Effector memory CD4-positive, alpha-beta T cell (primary cell): ENCODE measurements at places on chromosomes 13 and 19.

GRCh38 chr13:26280295-26280694, 26.4 kb downstream of the CDK8 start:
- H3K4me3 ChIP-seq: no peak overlapping the region
- no peaks in the 10 kb centered on the region for H3K36me3 ChIP-seq
- no peaks in the 10 kb centered on the region for H3K4me1 ChIP-seq
- no peaks in the 10 kb centered on the region for H3K27me3 ChIP-seq
- no peak overlapping the region for H3K27ac ChIP-seq

GRCh38 chr13:65497265-65497664, 1732.9 kb downstream of the PCDH9 start:
- H3K36me3 ChIP-seq: no peaks in the 10 kb centered on the region
- no peaks in the 10 kb centered on the region for H3K4me1 ChIP-seq
- no peaks in the 10 kb centered on the region for H3K27me3 ChIP-seq
- DNase-seq: no peak
- no peak overlapping the region for H3K4me3 ChIP-seq

GRCh38 chr13:30044932-30045331, 194.5 kb upstream of the UBL3 start:
- H3K4me1 ChIP-seq: no peaks in the 10 kb centered on the region
- DNase-seq: no peak
- no peaks in the 10 kb centered on the region for H3K36me3 ChIP-seq
- H3K27me3 ChIP-seq: no peaks in the 10 kb centered on the region

DNA sequence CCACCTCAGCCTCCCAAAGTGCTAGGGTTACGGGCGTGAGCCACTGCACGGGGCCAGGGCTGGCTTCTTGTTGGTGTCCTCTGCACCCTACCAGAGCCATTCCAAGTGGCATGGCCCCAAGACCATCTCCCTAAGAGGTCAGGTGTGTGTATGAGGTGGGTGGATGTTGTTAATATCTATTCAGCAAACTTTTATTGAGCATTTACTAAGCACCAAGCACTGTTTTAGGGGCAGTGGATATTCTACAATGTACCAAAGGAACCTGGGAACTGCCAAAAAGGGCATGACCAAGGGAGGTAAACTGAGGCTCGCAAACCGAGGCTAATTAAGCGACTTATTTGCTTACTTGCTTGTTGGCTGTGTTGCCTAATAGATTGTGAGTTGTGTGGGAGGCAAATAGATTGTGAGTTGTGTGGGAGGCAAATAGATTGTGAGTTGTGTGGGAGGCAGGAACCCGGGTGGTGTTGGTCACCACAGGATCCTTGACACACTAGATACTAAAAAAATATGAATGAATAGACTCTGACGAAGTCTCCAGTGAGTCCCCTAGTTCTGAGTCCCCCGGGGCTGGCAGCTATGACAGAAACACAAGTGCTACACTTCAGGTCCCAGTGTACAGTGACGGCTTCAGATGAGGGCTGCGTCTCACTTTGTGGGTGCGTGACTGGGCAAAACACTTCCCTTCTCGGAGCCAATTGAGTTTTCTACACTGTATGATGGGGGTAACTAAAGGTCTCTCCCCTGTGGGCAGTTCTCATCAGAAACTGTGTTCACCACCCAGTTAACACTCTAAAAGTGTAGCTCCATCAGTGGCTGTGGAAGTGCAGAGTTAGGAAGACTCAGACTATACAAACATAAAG, 5.0 kb upstream of the BICRA start:
- H3K27me3 ChIP-seq: no peaks in the 10 kb centered on the region
- no peak overlapping the region for H3K27ac ChIP-seq
- no peak for DNase-seq

- no peak for DNase-seq
- peaks cover 58% of the 10 kb centered on the region for H3K4me1 ChIP-seq
- H3K27me3 ChIP-seq: no peaks in the 10 kb centered on the region
- peaks cover 22% of the 10 kb centered on the region for H3K36me3 ChIP-seq
Observed at GRCh38 chr19:40810160-40810559, 11.2 kb downstream of the EGLN2 start.

GRCh38 chr19:49802836-49803528, 10.1 kb downstream of the FUZ start:
- no peak for DNase-seq
- H3K4me1 ChIP-seq: no peaks in the 10 kb centered on the region
- H3K27me3 ChIP-seq: no peaks in the 10 kb centered on the region
- H3K27ac ChIP-seq: no peak overlapping the region
- H3K4me3 ChIP-seq: no peak overlapping the region

DNA sequence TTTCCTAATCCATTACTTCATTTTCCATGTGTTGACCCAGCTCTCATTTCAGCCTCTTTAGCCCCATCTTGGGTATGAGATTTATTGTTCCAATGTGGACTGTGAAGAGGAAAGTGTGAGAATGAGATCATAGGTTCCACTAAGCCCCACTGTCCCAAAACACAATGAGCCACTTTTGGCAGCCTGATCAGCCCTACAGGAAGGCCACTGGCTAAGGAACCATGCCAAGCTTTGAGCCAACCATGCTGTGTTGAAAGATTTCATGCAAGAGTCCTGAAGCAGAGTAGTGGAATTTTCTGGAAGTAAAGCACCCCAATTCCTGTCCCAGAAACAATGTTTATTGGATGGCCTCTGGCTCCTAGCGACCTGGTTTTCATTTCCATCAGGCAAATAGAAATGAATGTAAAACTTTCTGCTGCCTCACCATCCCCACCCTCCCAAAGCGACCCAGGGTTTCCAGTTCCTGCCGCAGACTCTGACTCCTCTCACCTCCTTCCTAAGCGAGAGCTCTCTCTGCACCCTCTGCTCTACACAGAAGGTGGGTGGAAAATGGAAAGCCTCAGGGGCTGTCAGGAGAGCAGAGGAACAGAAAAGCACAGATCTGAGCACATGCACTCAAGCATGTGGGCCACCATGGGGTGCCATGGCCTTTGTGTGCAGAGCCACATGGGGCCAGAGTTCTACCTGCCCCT, 73.1 kb downstream of the KCTD12 start:
- peaks cover 3% of the 10 kb centered on the region for H3K27me3 ChIP-seq
- H3K36me3 ChIP-seq: no peaks in the 10 kb centered on the region
- H3K27ac ChIP-seq: no peak overlapping the region
- DNase-seq: no peak
- no peak overlapping the region for H3K4me3 ChIP-seq

- no peak overlapping the region for H3K4me3 ChIP-seq
- no peak for DNase-seq
- H3K27ac ChIP-seq: peak overlapping the region; percentile 14
- no peaks in the 10 kb centered on the region for H3K36me3 ChIP-seq
- peaks cover 42% of the 10 kb centered on the region for H3K4me1 ChIP-seq
Observed at GRCh38 chr13:99230991-99231390, 27.2 kb downstream of the GPR18 start.

- H3K4me3 ChIP-seq: no peak overlapping the region
- DNase-seq: no peak
- no peaks in the 10 kb centered on the region for H3K36me3 ChIP-seq
- no peak overlapping the region for H3K27ac ChIP-seq
- no peaks in the 10 kb centered on the region for H3K4me1 ChIP-seq
Observed at GRCh38 chr13:94798738-94799137, 86.4 kb upstream of the SOX21 start.

GRCh38 chr13:33543631-33544265, 258.2 kb upstream of the STARD13 start:
- H3K4me3 ChIP-seq: peak overlapping the region; percentile 55
- DNase-seq: no peak
- H3K27ac ChIP-seq: peak overlapping the region; percentile 98
- H3K36me3 ChIP-seq: no peaks in the 10 kb centered on the region
- no peaks in the 10 kb centered on the region for H3K27me3 ChIP-seq
- H3K4me1 ChIP-seq: peaks cover 26% of the 10 kb centered on the region

GRCh38 chr19:3047496-3048189, 14.7 kb downstream of the TLE5 start:
- peak overlapping the region; percentile 53 for H3K4me3 ChIP-seq
- DNase-seq: peak; percentile 51
- H3K27ac ChIP-seq: peak overlapping the region; percentile 31
- peaks cover 4% of the 10 kb centered on the region for H3K4me1 ChIP-seq
- no peaks in the 10 kb centered on the region for H3K27me3 ChIP-seq

- no peaks in the 10 kb centered on the region for H3K27me3 ChIP-seq
- H3K36me3 ChIP-seq: no peaks in the 10 kb centered on the region
- no peak overlapping the region for H3K4me3 ChIP-seq
- no peak overlapping the region for H3K27ac ChIP-seq
- H3K4me1 ChIP-seq: no peaks in the 10 kb centered on the region
Observed at GRCh38 chr13:110398564-110399507, 91.8 kb downstream of the COL4A2 start.

- H3K4me3 ChIP-seq: peak overlapping the region; percentile 72
- peak overlapping the region; percentile 87 for H3K27ac ChIP-seq
- no peaks in the 10 kb centered on the region for H3K27me3 ChIP-seq
- peaks cover 10% of the 10 kb centered on the region for H3K4me1 ChIP-seq
- DNase-seq: no peak
Observed at GRCh38 chr19:52734331-52734892, 432 bp downstream of the ZNF611 start.

DNA sequence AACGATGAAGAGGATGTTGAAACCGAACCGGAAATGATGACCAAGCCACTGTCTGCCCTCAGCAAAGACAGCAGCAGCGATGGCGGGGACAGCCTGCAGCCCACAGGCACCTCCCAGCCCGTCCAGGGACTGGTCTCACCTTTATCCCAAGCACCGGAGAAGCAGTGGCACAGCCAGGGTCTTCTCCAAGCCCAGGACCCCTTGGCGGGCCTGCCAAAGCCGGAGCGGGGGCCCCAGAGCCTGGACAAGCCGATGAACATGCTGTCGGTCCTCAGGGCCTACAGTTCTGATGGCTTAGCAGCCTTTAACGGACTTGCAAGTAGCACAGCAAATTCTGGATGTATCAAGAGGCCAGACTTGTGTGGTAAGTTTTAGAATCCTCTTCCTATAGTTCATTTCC, 177.0 kb downstream of the ZNF536 start:
- H3K27me3 ChIP-seq: no peaks in the 10 kb centered on the region
- DNase-seq: no peak
- no peak overlapping the region for H3K27ac ChIP-seq
- H3K4me3 ChIP-seq: no peak overlapping the region
- H3K4me1 ChIP-seq: no peaks in the 10 kb centered on the region

DNA sequence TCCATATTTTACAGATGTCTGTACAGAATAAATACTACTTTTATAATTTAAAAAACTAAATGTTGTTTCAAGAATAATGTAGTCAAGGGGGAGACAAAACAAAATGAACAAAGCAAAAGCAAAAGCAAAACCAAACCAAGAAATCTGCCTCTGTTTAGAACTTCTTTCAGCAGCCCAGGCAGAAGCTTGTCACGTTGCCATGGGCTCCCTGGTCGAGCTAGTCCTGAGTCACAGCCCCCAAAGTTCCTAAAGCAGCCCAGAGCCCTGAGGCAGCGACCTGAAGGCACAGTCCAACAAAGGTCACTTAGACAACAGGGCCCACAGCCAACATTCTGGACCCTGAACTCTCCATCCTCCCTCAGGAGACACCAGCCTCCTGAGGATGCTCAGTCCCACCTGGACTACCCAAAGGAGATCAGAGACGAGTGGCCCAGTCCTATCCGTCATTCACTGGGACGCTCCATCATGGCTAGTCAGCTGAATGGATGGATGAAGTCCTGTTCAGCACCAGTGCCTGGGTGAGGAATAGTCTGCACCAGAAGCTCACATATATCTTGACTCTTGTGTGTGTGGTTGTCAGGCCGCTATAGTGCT, 41.7 kb downstream of the SIAH3 start:
- no peaks in the 10 kb centered on the region for H3K36me3 ChIP-seq
- no peak for DNase-seq
- H3K4me1 ChIP-seq: no peaks in the 10 kb centered on the region
- H3K4me3 ChIP-seq: no peak overlapping the region
- no peak overlapping the region for H3K27ac ChIP-seq
- H3K27me3 ChIP-seq: no peaks in the 10 kb centered on the region

GRCh38 chr19:39415111-39416046, 2.9 kb downstream of the PLEKHG2 start:
- DNase-seq: no peak
- no peaks in the 10 kb centered on the region for H3K27me3 ChIP-seq
- peaks cover 27% of the 10 kb centered on the region for H3K4me1 ChIP-seq
- H3K4me3 ChIP-seq: no peak overlapping the region
- peaks cover 9% of the 10 kb centered on the region for H3K36me3 ChIP-seq

DNA sequence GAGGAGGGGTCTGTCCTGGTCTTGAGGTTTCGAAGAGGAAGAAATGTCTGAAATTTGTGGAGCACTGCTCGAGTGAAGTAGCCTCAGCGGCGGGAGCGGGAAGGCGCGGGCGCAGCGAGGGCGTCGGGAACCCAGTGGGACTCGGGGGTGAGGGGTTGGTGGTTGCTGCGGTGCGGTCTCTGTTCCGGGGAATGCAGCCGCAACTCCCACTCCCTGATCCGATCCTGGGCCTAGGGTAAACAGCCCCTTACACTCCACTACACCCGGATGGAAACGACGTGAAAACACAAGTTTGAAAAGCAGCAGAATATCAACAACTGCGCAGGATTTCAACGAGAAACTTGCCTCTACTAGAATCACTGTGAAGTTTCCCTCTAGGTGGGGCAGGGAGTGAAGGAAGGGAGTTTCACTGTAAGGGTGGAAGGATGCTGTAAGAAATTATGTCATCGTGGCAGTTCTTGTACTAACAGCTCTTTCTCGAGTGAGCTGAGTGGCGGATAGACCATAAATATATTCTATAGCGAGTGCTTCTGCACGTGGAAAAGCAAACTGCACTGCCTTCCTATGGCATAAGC, 2.0 kb upstream of the KLF12 start:
- peak; percentile 17 for DNase-seq
- H3K27ac ChIP-seq: peak overlapping the region; percentile 97
- peaks cover 6% of the 10 kb centered on the region for H3K4me1 ChIP-seq
- no peaks in the 10 kb centered on the region for H3K36me3 ChIP-seq
- no peaks in the 10 kb centered on the region for H3K27me3 ChIP-seq

DNA sequence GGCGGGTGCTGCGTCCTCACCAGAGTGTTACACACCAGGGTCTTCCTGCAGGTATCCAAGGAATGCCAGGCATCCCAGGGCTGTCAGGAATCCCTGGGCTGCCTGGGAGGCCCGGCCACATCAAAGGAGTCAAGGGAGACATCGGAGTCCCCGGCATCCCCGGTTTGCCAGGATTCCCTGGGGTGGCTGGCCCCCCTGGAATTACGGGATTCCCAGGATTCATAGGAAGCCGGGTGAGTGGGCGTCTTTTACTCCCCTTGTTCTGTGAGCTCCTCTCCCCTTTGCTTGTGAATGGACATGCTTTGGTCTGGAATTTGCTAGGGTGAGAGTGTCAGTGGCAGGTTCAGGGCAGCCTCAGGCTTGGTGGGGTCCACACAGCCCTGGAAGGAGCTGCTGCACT, 75.9 kb downstream of the RAB20 start:
- H3K27me3 ChIP-seq: no peaks in the 10 kb centered on the region
- no peak overlapping the region for H3K4me3 ChIP-seq
- no peaks in the 10 kb centered on the region for H3K36me3 ChIP-seq
- no peak overlapping the region for H3K27ac ChIP-seq
- no peak for DNase-seq

GRCh38 chr13:30024125-30024865, 173.9 kb upstream of the UBL3 start:
- H3K4me1 ChIP-seq: no peaks in the 10 kb centered on the region
- DNase-seq: no peak
- no peaks in the 10 kb centered on the region for H3K27me3 ChIP-seq
- no peaks in the 10 kb centered on the region for H3K36me3 ChIP-seq
- H3K27ac ChIP-seq: no peak overlapping the region

GRCh38 chr13:25415241-25415640, 43.5 kb downstream of the ATP8A2 start:
- no peak overlapping the region for H3K4me3 ChIP-seq
- H3K4me1 ChIP-seq: no peaks in the 10 kb centered on the region
- no peak overlapping the region for H3K27ac ChIP-seq
- DNase-seq: no peak
- H3K27me3 ChIP-seq: no peaks in the 10 kb centered on the region

- peaks cover 14% of the 10 kb centered on the region for H3K4me1 ChIP-seq
- no peak for DNase-seq
- H3K4me3 ChIP-seq: no peak overlapping the region
- H3K36me3 ChIP-seq: peaks cover 65% of the 10 kb centered on the region
- no peak overlapping the region for H3K27ac ChIP-seq
- no peaks in the 10 kb centered on the region for H3K27me3 ChIP-seq
Observed at GRCh38 chr19:42288387-42288786, 13.5 kb upstream of the PRR19 start.
